Activated B cell treated with CpG ODN at 0.5 μM for 24 hours (primary cell): ENCODE measurements at places on chromosomes 12 and 14.
A peak's percentile ranks its signal among the peaks of the same experiment; 100 is the strongest.

GRCh38 chr14:105476831-105477659, 2.4 kb downstream of the CRIP2 start:
- no peak for DNase-seq

DNA sequence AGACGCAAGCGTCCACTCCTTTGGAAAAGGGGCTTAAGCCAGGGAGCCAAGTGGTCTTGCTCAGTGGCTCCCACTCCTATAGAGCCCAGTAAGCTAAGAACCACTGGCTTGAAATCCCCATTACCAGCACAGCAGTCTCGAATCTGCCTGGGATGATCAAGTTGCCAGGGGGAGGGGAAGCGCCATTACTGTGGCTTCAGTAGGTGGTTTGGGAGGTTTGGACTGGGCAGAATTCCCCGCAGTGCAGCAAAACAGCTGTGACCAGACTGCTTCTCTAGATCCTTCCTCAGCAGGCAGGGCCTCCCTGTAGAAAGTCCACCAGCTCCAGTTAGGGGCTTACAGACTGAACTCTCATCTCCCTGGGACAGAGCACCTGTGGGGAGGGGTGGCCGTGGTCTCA, 115.4 kb downstream of the TMEM117 start:
- DNase-seq = no peak

- DNase-seq = no peak
Measured at GRCh38 chr12:75560167-75560566, 48.8 kb upstream of the KRR1 start.

DNA sequence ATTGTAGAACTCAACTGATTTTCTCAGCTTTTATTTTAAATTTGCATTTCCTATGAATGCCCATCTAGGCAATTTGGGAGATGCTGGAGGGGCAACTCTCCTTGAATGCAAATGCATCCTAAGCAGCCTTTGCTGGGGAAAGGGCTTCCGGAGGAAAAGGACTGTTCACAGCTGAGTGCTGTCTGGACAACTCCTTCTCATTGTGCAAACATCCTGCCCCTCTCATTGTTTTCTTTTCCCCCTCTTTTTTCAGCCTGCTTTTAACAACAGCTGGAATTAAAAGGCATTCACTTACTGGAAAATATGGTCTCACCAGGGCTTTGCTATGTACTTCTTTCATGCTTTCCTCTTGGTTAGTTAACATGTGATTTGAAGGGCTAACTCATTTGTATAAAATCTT, 397.8 kb downstream of the FUT8 start:
- no peak for DNase-seq

DNA sequence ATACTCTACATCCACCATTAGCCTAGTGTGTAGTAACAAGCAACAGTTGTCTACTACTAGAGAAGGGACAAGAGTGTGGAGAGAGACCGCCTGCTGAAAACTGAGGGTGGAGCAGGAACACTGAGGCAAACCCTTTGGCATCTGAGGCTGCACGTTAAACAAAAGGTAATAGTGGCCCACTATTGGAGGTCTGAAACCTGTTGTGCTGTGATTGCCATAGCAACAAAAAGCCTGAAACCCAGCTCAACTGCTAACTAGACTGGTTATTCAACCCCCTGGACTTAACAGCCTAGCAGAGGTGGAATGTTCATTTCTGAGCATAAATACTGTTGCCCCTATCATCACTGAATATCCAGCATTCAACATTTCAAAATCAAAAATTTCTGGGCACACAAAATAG, 43.0 kb downstream of the PPP4R4 start:
- DNase-seq = no peak

GRCh38 chr12:132351751-132352495, 22.5 kb upstream of the GALNT9 start:
- no peak for DNase-seq

DNA sequence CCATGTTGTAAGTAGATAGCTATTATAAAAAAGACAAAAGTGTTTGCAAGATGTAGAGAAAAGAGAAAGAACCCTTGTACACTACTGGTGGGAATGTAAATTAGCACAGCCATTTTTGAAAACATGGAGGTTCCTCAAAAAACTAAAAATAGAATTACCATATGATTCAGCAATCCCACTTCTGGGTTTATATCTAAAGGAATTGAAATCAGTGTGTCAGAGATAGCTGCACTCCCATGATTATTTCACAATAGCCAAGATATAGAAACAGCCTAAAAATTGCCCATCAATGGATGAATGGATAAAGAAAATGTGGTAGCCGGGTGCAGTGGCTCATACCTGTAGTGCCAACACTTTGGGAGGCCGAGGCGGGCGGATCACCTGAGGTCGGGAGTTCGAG, 9.2 kb downstream of the PSMC6 start:
- DNase-seq = no peak

DNA sequence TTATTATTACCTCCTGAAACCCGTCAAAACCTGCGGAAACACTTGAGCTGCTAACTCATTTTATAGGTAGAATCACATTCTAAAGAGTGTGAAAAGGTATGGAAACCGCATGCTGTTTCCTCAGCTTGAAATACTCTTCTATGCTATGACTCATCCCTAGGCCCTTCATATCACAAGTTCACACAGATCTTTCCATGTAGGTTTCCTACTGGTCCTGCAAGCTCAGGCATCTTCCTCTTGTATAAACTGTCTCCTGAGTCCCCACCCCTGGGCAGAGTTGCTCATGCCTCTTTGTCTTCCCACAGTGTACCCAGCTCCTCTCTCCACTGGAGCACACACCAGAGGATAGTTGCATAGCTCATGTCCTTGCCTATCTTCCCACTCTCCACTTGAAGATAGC, 84.7 kb downstream of the CMAS start:
- DNase-seq = no peak

GRCh38 chr12:75364919-75365318, 26.0 kb upstream of the GLIPR1L2 start:
- no peak for DNase-seq

GRCh38 chr12:92138144-92138543, 7.5 kb downstream of the BTG1 start:
- DNase-seq = no peak

DNA sequence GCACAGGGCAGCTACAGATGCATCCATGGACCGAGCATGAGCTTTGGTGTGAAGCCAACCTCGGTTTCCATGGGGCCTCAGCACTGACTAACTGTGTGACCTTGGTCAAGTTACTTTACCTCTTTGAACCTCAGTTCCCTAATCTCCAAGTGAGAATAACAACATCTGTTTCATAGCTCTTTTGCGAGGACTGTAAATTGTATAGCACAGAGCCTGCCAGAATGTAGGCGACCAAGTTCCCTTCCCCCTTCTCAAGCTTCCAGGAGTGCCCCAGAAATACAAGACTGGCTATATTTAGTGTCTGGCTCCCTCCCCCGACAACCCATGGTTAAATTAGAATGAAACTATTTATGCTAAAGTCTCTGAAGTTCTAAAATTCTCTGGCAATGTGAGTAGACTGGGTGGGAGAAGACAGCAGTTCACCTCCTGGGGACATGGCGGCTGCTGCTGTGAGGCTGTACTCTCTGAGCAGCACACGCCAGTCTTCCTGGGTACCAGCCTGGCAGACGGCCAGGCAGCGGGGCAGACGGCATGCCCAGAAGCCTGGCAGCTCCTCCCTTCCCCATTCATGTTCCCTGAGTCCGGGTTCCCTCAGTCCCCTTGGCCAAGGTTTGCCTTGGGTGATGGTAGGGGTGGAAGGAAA, 22.0 kb upstream of the TMED10 start:
- DNase-seq = no peak

GRCh38 chr12:43766291-43766690, 7.5 kb downstream of the IRAK4 start:
- DNase-seq = no peak

DNA sequence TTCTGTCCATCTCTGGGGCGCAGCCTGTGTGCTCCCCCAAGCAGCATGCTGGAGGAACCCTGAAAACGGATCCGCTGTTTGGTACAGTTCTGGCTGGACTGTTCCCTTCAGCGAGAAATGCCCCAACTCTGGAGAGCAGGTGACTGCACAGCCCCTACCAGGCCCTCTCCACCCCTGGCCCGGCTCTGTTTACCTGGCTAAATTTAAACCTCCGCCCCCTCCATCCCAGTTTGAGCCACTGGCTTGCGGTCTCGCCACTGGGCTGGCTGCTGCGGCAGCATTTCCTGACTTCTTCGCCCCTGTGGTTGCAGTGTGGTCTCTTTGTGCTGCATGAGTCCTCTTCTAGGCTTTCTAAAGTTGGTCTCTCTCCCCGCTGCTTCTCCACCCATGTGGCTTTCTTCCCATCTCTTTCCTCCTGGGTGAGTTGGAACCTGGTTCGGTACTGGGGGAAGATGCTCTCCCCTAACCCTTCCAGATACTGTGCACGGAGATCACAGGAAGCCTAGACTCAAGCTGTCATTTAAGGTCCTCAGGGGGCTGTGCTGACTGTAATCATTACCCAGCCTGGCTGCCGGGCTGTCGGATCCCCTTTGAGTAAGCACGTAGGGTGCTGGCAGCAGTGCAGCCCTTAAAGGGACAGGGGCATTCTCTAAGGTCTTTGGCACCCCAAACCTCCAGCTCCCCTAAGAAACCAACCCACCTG, 60.6 kb downstream of the FBXL14 start:
- DNase-seq = peak; percentile 25

DNA sequence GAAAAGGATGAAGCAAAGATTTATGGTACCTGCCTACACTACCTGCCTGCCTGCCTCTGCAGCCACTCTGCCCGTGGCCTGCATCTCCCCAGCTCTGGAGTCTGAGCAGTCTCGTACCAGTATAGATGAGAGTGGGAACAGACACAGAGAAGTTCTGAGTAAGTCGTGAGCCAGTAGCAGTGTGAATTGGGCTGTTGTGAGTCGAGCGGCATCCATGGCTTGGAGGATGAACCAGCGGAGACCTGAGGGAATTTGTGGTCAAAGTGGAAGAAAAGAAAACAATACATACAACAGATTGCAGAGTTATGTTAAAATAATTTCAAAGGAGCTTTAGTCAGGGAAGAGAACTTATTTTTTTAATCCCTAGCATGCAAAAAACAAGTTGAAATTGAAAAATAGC, 25.3 kb downstream of the C2CD5 start:
- no peak for DNase-seq

DNA sequence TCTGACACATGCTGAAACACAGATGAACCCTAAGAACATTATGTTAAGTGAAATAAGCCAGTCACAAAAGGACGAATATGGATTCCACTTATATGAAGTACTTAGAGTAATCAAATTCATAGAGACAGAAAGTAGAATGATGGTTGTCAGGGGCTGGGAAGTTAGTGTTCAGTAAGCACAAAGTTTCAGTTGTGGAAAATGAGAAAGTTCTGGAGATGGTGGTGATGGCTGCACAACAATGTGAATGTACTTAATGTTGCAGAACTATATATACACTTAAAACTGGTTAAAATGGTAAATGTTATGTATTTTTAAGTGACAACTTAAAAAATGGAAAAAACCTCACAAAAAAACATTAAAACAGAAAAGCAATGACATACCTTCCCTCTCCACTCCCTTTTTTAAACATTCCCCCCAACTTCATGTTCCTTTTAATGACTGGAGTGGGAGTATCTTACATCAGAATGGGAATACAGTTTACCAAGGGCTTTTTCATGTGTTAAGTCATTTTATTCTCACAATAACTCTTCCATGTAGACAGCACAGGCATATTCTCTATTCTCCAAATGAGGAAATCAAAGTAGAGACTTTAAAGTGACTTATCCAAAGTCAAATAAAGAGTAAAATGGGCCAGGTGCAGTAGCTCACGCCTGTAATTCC, 24.0 kb downstream of the BTBD7 start:
- no peak for DNase-seq

DNA sequence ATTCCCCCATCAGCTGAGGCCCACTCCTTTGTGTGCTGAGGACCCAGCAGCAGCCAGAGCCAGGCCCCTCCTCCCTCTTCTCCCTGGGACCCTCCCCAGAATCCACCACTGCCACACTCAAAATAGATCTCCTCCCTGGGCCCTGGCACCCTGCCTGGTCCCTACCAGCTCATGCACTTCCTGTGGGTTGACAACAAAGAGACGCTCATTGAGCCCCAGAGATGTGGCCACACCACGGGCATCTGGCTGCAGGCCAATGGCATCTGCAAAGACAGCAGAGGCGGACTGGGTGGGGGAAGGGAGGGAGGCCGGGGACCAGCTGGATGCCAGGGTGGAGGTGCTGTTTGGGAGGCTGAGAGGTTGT, 16.0 kb upstream of the ENDOU start:
- DNase-seq = no peak

- DNase-seq = no peak
Measured at GRCh38 chr12:68910128-68910527, 22.8 kb downstream of the CPM start.

GRCh38 chr12:12070674-12071656, at the start of gene BCL2L14:
BCL2L14 (plus strand) TSS chr12:12070939; CDS start chr12:12079306, 8,367 bp downstream.
- DNase-seq = no peak

DNA sequence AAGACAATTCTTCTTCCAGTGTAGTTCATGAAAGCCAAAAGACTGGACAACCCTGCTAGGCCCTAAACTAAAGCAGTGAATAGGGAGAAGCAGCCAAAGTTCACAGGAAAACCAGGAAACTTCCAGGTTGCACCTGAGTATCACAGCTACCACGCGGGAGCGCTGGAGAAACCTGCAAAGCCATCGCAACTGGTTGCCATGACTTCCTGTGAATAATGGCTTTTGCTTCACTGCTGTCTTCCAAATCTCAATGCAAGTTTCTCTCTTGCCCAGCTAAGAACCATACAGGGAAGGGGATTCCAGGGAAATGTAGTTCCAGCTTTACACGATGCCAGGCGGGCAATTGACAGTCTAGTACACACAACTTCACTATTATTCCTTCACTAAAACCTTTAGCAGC, 114.1 kb downstream of the GXYLT1 start:
- no peak for DNase-seq

GRCh38 chr14:33393231-33393894, 454.7 kb downstream of the NPAS3 start:
- no peak for DNase-seq

DNA sequence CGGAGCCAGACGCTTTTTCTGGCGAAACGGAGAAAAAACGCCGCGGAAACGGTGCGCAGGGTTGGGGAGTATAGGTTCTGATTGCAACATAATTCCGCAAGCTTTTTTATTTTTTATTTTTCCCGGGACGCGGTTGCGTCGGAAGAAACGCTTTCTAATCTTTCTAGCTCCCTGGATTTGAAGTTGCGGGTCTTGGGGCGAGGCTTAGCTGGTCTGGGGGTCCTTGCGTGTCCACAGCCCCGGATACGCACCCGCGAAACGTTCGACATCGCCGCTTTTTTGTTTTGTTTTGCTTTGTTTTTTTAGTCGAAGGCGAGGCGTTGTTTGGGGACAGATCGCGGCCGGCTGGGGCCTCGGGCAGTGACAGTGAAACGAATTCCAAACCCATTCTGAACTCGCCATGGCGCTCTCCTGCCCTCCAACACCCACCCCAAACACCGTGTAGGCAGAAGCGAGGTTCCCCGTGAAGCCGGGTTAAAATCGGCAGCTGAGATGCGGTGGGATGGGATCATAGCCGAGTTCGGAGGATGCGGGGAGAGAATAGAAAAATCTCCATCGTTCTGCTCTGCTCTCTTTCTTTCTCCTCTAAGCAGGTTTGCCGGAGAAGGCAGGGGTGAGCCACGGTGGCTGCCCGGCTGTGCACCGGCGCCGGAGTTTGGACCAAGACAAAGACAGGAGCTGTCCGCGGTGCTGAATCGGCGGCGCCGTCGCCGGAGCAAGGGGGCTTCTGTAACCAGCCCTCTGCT, 8.1 kb upstream of the LHX5 start:
- DNase-seq = no peak

GRCh38 chr12:26870491-26871419, 37.8 kb upstream of the ITPR2 start:
- no peak for DNase-seq
